Renal pelvis (tissue), 12 donors: ENCODE measurements at places on chromosomes 5 and 9. TPM values are rescaled to one million over a fixed set of nuclear protein-coding genes. Genes with fewer than 3 reads are reported as not detected.

- no peak for DNase-seq
Measured at GRCh38 chr5:107329850-107330249, 340.9 kb downstream of the EFNA5 start.

- DNase-seq: no peak
Measured at GRCh38 chr5:84255315-84255714, 129.4 kb downstream of the EDIL3 start.

GRCh38 chr5:180395540-180396274 is 42.6 kb upstream of the GFPT2 start:
- DNase-seq: no peak

- DNase-seq: no peak
Measured at GRCh38 chr9:21078702-21079101, 960 bp upstream of the IFNB1 start.

DNA sequence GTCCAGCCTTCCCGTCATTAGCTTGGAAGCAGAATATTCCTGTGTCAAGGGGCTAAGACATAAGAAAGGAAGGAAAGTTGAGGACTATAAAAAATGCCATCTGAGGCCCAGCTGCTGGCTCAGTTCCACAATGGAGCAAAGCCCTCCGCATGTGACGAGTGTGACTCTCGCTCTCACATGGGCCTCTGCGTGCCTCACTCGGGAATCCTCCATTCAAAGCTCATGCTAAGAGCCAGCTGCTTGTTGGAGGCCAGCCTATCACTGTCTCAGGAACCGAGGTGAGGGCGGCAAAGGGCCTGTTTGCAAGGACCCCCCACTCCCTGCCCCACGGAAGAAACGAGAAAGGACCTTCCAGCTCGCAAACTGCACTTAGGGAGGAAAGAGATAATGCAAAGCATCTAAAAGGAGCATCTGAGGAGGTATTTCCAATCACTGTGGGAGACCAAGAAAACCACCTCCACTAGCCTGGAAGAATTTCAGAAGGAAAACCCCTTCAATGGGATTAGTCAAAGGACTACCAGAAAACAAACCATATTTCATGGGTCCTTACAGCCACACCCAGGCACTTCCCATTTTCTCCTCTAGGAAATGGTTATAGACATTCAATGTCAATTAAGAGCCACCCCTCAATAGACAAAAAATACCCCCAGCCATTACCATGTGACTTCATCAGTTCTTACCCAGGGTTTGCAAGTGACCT is 95.3 kb downstream of the PRRT1B start:
- no peak for DNase-seq

DNA sequence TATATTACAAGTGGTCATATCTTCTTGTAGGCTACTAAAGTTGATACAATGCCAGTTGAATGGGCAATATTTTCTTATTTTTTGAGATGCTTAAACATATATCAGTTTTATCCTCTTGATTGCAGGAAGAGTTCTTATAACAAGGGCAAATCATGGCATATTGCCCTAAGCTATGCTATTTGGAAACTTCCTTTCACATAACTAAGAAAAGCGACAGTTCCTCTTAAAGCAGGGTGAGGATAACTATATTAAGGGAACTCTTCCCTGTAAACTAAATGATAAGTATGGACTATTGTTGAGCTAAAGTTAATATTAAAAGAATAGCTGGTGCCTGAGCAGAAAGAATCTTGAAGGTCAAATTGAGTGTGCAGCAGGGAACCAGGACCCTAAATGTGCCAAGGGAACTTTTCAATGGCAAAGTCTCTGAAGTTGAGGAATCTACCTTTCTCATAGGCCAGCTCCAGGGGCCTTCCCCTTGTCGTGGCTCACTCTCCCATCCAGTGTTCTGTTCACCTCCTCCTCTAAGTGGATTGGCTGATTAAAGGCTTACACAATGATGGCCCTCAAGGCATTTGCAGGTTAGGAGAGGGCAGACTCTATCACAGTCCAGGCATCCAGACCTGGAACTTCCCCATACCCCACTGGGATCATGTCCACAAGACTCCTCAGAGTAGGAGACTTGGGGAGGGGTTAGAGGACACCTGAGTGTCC is 26.8 kb downstream of the FYB1 start:
- no peak for DNase-seq

DNA sequence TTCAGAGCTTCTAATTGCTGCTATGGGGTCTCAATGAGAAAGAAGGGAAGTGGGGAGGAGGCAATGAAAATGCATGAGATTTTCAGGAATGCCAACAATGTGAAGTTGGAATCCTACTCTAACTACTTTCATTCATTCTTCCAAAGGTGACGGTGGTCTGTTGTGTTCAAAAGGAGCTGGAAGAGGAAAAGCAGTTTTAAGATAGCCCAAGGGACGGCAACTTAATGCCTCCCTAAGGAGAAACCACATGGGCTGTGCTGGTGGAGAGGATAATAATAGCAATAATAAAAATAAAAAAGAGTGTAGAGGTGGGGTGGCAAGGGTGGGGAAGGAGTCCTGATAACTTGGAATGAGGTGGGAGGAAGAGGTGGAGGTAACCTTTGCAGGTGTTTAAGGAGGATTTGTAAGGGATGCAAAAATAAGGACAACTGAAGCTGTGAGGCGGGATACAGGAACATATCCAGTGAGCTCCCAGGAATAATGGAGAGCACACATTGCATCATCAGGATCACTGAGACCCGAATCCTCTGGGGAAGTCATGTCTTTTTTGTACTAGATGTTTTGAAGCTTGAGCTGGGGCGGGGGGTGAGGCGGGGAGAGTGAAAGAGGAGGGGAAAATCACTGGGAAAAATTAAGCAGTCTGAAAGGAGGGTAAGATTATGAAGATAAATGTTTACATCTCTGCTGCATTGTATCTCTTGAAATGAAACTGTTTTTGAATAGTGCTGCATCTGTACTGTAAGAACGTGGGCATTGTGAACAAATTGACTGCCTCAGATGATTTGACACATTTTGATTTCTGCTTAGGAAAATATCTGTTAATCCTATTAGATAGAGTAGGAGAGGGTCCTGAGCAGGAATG is 120.1 kb upstream of the TMEM161B start:
- DNase-seq: no peak

DNA sequence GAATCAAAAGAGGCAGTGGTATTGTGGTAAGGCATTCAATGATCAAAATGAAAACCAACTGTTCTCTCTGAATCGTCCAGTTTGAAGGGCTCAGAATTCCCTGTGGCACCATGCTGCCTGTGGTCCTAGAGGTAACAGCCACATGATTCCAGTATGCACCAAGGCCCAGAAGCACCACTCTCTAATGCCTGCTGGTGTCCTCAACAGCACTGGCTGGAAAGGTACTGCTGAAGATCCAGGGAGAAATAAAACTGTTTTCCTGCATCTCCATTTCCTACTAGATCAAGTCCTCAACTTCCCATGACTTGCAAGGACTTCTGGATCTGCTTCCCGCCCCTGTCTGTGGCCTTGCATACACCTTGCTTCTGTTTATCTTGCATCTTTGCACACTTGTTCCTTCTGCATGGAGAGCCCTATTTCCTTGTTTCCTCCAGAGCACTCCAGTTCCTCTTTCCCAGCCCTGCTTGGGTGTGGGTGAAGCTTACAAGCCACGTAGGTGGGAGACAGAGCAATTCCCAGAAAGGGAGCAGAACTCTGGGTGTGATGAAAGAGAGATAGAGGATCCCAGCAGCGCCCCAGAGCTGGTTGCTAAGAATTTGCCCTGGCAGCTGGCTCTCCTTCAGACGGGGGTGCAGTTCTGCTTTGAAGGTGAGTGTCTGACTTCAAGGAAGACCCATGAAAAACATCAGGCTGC is 41.0 kb upstream of the EQTN start:
- no peak for DNase-seq

Gene DOCK8
- polyA plus RNA-seq: 12.4 TPM

Gene OR1Q1
- not detected for polyA plus RNA-seq

Gene LHX6
- polyA plus RNA-seq: 3.7 TPM

Gene HTR1A
- polyA plus RNA-seq: not detected

Gene ATOSB
- polyA plus RNA-seq: 15.1 TPM
